CD4-positive, alpha-beta T cell treated with Interleukin-4 for 4 hours (primary cell): ENCODE measurements at places on chromosomes 12 and 14.

GRCh38 chr12:22457085-22457484, 87.3 kb downstream of the C2CD5 start:
- DNase-seq = no peak

GRCh38 chr12:102513739-102514138, 33.4 kb upstream of the IGF1 start:
- no peak for DNase-seq

DNA sequence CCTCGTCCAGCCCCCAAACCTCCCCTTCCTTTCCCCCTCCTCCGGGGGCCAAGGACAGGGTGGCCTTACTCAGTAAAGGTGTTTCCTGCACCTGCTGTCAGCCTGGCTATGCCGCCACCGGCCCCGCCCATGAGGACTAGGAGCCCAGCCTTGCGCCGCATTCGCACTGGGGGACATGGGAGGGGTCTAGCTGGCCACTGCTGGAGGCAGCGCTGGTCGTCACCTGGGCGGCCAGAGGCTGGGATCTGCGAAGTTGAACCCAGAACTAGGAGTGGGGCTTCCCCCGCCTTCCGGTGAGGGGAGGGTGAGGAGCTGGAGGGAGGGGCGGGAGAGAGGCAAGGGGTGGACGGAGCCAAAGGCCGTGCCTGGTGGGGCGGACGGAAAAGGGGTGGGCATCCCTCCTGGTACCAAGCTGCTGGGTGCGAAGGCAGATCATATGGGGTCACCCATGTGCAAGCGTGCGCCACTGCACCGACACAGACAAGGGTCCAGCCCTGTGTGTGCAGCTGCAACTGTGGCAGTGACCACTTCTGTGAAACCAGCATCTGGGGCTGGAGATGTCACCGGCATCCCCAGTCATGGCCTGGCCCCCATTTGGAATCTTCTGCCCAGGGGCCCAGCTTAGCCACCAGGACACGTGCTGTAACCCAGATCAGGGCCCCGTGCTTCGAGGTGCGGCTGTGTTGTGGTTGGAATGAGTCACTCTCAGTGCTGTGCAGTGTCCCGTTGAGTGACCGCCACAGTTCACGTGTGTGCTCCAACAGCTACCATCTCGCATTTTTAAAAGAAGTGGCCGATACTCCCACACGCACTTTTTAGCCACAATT, 8.5 kb downstream of the AMN start:
- DNase-seq = no peak

DNA sequence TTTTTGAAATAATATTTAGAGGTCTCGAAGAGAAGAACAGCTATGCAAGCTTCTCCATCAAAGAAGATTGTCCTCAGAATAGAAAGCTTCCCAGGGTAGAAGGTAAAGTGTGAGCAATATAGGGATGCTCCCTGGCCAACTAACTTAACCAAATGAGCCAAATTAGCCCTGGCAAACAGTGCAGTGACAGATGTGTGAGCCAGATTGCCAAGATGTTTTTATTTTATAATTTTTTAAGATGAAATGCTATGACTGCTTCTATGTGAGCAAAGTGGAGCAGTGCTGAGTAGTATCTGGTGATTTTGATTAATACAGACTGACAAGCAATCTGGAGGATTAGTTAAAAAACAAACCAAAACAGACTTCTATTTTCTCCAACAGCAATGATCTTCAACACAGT, 202.1 kb downstream of the NOVA1 start:
- DNase-seq = no peak

DNA sequence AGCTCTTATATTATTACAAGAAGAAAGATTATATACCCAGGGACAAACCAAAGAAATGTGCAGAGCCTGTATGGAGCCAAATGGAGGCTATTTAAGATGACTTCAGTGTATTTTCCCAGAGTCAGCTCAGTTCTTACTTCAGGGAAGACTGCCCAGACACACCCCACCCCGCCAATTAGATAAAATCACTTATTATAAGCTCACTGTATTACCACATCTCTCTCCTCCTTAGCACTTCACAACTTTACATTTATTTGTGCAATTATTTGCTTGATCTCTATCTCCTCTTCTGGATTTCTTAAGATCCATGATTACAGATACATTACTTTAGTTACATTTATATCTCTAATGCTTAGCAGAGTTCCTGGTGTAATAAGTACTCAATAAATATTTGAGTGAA, 24.7 kb upstream of the WDR89 start:
- DNase-seq = no peak

GRCh38 chr12:54407183-54407905, 11.7 kb downstream of the ITGA5 start:
- no peak for DNase-seq

GRCh38 chr12:49089821-49090773, 4.5 kb downstream of the DHH start:
- DNase-seq = peak; percentile 17

DNA sequence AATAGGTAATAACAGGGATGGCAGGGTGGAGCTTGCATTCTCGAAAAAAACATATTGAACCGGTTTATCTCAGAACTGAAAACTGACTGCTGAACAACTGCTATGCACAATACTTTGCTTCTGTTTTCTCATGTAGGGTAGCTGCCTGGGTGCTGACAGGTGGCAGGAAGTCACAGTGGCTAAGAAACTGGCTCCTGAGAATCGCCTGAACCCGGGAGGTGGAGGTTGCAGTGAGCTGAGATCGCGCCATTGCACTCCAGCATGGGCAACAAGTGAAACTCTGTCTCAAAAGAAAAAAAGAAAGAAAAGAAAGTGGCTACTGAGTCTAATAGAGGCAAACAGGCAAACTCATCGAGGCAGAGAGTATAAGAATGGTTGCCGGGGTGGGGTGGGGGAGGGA, 113.1 kb downstream of the CCDC60 start:
- DNase-seq = no peak

GRCh38 chr12:94175763-94176668, 27.6 kb downstream of the PLXNC1 start:
- no peak for DNase-seq

DNA sequence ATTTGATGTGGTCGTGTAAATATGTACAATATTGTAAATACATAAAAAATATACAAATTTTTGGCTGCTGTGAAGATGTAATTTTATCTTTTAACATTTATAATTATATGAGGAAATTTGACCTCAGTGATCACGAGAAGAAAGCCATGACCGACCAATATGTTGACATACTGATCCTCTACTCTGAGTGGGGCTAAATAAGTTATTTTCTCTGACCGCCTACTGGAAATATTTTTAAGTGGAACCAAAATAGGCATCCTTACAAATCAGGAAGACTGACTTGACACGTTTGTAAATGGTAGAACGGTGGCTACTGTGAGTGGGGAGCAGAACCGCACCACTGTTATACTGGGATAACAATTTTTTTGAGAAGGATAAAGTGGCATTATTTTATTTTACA, 49.6 kb downstream of the TBK1 start:
- DNase-seq = no peak
